Fibroblast of skin of back (primary cell): ENCODE measurements at places on chromosomes 4 and X.

DNA sequence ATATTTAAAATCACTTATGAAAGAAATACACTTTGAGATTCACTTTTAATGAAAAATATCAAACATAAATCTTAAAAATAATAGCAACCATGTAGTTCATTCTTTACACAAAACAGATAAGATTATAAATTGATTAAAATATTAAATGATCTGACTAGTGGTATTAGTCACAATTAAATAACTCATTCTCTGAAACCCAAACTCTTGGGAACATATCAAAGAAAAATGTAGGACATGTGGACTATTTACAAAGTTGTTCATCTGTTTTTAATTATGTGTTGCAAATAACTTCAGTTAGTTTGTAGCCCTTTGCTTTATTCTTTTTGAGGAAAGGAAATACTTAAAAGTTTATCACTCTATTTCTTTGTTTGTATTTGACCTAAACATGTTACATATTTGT lies 9.5 kb upstream of the GUCY1A1 start:
- DNase-seq = no peak

DNA sequence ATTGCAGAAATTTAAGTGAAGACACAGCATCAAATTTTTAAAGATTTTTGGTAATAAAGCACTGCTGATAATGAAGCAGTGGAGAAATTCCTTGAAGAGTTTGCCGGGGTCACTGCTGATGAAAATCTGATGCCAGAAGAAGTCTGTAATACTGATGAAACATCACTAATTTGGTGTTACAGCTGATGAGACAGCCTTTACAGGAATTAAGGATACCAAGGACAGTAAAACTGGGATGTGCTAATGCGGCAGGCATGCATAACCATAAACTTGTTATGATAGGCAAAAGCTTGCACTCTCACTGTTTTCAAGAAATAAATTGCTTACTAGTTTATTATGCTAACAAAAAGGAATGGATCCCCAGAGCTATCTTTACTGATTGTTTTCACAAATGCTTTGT lies 52.9 kb upstream of the VEGFC start:
- DNase-seq = peak; percentile 61

- peak; percentile 64 for DNase-seq
These were observed 70.0 kb upstream of the FAM241A start for GRCh38 chr4:112075129-112075753.

GRCh38 chr4:153393397-153393796 lies 48.9 kb downstream of the MND1 start:
- DNase-seq = peak; percentile 60

GRCh38 chr4:108029016-108029720 lies 39.5 kb downstream of the HADH start:
- no peak for DNase-seq

DNA sequence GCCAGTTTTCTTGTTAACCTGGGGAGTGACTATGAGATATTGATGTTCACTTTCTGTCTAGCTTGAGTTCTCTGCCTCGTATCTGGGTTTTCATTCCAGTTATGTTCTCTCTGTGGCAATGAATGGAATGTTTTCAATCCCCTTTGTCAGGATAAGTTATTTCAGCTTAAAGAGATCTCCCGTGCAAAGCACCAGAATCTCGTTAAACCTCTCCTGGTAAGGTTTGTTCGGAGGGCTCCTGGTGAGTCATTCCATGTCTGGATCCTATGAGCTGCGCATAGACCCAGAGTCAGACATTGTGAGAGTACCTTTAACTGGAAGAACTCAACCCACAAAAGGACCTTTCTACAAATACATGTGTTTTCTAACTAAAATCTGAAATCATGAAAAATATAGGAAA lies 51.0 kb downstream of the KDR start:
- DNase-seq = peak; percentile 58

GRCh38 chrX:81354954-81355353 lies 153.1 kb downstream of the SH3BGRL start:
- no peak for DNase-seq

GRCh38 chr4:25457053-25457715 lies 80.1 kb downstream of the ANAPC4 start:
- DNase-seq = peak; percentile 72

DNA sequence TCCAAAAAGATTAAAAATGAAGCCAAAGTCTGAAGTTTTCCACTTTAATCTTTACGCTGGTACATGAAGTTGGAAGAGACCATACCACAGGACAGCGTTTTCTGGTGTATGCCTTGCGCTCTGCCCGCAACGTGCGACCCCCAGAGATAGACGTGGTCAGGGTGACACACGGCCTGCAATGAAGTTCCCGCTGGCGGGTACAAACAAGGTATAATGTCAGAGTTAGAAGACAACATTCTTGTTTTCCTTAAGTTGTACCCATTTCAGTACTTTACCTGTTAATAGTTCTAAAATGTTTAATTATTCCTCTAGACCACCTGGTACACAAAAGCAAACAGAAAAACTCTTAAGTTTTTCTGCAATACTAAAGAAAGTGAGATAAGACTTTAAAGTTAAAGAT lies 4.8 kb downstream of the HNRNPDL start:
- DNase-seq = no peak

- peak; percentile 39 for DNase-seq
These were observed 262.7 kb downstream of the PDHA2 start for GRCh38 chr4:96102541-96103026.

- no peak for DNase-seq
These were observed 10.1 kb upstream of the AMBN start for GRCh38 chr4:70581980-70582379.

- DNase-seq = peak; percentile 60
These were observed 46.2 kb downstream of the NEK1 start for GRCh38 chr4:169566021-169566818.

GRCh38 chr4:53147197-53147596 lies 218.7 kb downstream of the SCFD2 start:
- no peak for DNase-seq

- DNase-seq = no peak
These were observed 33.7 kb upstream of the SPP1 start for GRCh38 chr4:87941537-87942392.

DNA sequence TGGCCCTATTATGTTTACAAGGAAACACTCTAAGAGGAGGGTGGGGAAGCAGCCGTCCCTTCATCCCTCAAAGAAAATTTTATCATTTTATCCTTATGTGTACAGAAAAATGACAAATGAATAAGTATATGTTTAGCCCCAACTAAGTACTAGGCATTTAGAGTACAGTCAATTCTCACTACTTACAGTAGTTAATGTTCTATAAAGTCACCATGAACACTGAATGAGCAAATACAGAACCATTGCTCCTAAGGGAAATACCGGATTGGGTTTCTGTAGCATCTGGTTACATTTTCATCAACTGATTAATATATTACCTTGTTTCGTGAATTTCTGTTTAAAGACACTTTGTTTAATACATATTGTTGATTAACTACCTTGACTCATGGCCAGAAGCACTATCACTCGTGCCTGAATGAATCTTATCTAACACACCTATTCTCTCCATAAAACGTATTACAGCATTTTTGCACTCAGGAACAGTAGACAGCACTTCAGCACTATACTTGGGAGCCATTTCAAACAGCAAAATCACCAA lies 109.3 kb downstream of the ASB9 start:
- no peak for DNase-seq

- DNase-seq = peak; percentile 73
These were observed 174.5 kb upstream of the MXRA5 start for GRCh38 chrX:3520982-3521381.

GRCh38 chr4:152540941-152541340 lies 5.0 kb upstream of the FBXW7 start:
- DNase-seq = no peak

DNA sequence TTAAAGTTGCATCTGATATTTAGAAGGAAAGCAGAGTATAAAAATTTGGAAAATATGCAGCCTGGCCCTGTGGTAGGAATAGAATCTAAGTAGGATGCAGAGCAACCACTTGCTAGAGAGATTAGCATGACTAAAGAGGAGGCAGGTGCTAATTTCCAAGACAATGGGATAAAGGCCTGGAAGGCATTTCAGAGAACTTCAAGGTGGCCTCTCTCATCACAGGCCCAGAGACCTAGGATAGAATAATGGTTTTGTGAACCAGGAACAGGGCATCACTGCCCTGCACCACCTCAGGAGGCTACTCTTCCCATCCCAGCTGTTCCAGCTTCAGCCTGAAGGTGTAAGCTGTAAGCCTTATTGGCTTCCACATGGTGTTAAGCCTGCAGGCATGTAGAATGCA lies 621.7 kb upstream of the HS3ST1 start:
- no peak for DNase-seq

GRCh38 chr4:151015459-151016347 lies 619 bp upstream of the LRBA start:
- DNase-seq = peak; percentile 73

DNA sequence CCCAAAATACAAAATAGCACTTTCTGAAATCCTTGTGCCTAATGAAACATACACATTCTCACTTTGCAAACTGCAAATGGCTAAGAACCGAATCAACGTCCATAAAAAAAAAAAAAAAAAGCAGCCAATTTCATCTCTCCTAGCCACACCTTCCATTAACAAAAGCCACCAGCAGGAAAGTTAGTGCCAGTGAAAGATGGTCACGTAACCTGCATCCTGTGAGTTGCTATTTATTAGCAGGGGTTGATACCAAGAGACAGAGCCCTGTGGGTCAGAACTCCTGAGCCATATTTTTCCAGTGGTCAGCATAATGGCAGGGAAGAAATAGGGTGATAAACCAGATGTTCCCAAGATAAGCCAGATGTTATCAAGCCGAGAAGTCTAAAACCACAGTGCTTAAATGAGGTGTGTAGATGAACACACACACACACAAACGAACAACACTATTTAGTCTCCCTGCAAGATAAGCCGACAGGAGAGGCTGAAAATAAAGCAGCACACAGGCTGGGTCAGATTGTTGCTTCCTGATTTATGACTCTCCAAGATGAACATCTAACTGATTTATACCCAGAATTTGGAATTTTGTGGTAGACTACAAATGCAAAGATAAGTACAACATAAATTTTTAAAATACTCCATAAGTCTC lies 11.5 kb downstream of the PPARGC1A start:
- DNase-seq = no peak

DNA sequence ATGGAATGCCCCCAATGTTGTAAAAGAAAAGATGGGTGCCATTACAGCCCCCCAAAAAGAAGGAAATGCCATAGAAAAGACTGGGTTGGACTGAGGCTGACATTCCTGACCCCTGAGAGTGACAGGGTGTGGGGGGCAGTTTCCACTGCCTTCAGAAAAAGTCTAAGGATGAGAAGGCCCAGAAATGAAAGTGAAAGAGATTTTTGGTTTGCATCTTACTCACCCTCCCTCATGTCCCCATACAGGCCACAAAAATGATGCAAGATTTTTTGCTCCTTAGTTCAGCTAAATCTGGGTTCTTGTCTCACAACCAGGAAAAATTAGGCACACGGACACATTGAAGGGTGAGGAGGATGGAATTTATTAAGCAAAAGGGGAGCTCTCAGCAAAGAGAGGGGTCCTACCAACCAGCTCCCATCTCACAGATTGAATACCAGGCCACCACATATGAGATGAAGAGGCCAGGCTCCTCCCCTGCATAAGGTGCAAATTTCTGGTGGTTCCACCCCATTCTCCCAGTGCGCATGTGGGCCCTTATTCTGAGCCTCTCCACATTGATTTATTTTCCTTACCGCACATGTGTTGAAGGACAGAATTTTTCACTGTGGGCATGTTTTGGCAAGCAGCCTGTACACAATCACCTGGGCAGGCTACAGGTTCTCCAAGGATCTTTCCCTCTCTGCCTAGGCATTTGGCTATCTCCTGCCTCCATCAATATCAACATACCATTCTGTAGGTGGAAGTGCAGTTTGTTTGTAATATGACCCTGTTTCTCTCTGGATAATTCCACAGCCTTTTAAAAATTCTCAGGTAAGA lies 18.8 kb downstream of the PPP4R3C start:
- peak; percentile 32 for DNase-seq

- no peak for DNase-seq
These were observed 26.0 kb downstream of the BEND2 start for GRCh38 chrX:18194688-18195087.

- DNase-seq = no peak
These were observed 1.2 kb downstream of the IRS4 start for GRCh38 chrX:108735091-108735678.

- DNase-seq = peak; percentile 65
These were observed 107.6 kb downstream of the PDLIM5 start for GRCh38 chr4:94559351-94559806.

- no peak for DNase-seq
These were observed 5.7 kb upstream of the MGST2 start for GRCh38 chr4:139659735-139660424.

- DNase-seq = no peak
These were observed 275.0 kb upstream of the CTSO start for GRCh38 chr4:156228676-156229075.

DNA sequence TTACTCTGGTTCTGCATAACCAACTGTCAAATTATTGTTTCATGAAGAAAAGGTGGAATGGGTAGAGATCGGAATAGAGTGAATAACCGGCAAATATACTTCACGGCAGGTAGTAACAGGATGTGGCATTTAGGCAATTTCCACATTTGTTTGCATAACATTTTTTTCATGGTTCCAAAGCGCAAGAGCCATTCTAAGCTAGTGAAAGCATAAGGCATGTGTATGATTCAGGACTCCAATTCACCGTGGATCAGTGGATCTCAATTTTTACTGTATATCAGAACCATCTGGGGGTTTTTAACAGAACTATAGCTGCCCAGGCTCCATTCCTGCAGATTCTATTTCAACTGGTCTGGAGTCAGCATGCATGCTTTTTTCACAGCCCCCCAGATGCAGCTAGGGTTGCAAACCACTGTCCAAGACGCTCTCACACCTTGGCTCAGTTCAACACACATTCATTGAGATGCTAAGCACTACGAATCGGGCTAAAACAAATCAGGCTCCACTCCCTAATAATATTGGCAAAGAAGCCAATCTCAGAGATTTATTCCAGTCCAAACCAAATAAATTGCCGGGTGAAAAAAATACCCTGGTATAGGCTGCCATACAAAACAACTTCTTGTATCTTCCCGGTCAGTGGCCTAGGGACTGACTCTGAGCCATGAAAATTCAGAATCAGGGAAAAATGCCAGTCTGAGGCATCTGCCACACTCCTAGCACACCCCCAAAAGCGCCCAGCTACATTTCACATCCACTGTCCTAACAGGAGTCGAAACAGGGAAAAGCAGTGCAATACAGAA lies 30.0 kb downstream of the AFAP1 start:
- DNase-seq = no peak

DNA sequence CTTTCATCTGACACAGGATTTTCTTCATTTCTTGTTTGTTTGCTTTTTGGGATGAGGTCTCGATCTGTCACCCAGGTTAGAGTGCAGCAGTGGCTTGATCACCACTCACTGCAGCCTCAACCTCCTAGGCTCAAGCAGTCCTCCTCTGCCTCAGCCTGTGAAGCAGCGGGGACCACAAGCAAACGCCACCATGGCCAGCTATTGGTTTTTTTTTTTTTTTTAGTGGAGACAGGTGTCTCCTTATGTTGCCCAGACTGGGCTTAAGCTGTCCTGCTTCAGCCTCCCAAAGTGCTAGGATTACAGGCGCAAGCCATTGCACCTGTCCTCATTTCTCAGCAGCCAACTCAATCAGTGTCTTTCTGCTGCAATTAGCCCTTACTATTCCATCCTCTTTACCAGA lies 10.3 kb downstream of the SPRY1 start:
- DNase-seq = no peak
